Activated CD4-positive, alpha-beta T cell treated with anti-CD3 and anti-CD28 coated beads, Interleukin-2, amount 50 U/mL, for 24 hours (primary cell): ENCODE measurements at places on chromosomes 11 and 22.

- DNase-seq: no peak
These were observed 593.2 kb downstream of the BRD1 start for GRCh38 chr22:49234459-49234858.

DNA sequence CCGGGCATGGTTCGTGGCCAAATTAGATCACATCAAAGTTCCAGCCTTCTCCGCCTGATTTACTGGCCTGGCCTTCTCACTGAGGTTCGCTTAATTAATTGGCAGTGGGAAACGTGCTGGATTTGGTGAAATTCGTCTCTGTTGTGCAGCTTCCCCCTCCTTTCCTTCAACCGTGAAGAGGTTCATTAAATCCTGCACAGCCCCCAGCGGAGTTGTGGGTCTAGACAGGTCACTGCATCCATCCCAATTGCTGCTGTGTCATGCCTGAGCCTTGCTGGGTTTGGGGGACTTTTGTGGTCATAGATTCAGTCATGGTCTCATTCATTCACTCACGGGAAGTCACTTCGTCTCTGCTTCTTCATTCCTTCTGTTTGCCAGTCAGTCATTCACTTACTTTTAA is 90.0 kb downstream of the INSC start:
- DNase-seq: no peak

DNA sequence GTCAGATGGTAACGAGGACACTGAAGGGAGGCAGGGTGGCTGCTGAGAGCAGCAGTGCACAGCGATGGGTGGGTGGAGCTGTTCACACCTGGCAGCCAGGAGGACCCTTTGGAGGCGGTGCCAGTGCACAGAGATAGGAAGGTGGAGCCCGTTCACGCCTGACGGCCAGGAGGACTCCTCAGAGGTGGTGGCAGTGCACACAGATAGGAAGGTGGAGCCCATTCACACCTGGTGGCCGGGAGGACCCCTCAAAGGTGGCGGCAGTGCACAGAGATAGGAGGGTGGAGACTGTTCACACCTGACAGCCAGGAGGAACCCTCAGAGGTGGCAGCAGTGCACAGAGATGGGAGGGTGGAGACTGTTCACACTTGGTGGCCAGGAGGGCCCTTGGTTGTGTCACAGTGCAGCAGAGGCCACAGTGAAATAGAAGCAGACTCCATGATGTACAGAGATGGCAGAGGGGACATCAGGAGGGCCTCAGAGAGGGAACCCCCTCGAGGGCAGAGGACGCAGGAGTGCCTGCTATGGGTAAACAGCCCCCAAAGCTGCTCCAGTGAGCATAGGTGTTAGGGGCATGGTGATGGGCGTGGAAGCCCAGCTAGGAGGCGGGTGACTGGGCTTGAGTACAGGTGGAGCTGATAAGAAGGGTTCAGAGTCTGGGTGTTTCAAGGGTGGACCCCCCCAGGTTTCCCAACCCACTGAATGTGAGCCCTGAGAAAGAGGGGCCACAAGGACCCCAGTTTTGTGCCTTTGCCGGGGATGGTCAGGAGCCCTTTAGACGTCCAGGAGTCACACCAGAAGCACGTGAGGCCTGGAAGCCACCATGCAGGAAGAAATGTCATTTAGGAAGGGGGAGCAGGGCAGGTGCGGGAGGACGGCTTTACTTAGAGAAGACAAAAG is 566.7 kb downstream of the BRD1 start:
- no peak for DNase-seq

- no peak for DNase-seq
These were observed 23.5 kb upstream of the ARHGAP8 start for GRCh38 chr22:44728761-44729324.
